H1 (cell line): ENCODE measurements at places on chromosomes 16 and 17.

GRCh38 chr16:49574826-49575225 lies 201.2 kb downstream of the C16orf78 start:
- DNase-seq, result no peak

- no peak for DNase-seq
These were observed 49.6 kb downstream of the RTN4RL1 start for GRCh38 chr17:1975573-1975972.

DNA sequence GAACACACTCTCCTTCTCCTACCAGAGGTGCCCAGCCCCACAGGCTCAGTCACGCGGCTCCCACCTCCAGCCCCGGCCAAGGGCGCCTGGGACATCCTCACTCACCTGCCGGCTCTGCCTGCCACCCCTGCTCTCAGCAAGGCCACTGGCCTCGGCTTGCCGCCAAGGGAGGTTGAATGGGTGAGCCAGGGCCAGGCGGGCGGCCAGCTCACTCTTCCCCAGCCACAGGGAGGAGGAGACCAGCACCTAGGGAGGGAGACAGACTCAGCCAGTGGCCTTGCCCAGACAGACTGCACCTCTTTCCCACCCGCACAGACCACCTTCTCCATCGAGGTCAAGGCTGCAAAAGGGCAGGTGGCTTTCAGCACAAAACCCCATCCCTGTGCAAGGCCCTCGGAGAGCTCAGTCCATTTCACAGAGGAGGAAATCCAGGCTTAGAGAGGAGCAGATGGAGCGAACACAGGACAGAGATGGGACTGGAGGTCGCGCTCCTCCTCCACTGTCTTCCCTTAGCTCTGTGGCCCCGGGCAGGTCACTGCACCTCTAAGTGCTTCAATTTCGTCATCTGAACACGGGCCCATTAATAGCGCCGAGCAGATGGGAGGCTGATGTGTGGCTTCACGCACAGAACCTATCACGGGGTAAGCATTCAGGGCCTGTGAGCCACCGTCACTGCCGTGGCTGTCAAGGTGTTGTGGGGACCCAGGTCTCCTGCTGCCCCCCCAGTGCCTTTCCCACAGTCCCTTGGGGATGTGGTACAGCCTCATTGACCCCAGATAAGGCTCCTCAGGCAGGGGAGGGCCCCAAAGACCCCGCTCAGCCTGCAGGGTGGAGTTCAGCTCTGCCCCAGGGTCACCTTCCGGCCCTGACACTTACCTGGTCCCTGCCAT lies 56.1 kb downstream of the RMI2 start:
- DNase-seq, result no peak

DNA sequence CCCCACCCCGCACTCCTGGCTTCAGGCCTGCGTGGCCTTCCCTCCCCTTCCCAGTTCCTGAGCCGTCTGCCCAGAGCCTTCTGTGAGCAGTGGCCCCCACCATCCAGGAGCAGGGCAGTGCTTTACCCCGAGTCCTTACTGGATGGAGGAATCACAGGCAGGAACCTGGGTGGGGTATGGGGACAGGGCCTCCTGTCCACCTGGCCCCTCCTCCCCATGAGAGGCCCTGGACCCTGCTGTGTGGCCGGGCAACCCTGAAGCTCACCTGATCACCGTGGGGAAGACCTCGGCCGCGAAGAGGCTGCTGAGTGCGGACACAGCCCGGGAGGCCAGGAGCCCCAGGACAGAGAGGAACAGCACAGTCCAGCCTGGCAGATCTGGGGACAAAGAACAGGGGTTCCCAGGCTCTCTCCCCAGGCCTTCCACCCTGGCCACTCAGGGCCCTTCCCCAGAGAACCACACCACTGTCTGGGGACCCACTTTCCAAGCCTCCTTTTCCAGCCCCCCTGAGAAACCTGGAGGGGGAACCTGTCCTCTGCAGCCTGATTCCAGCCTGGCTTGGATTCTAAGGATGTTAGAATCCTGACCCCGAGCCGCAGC lies 3.2 kb downstream of the SLC22A31 start:
- no peak for DNase-seq

GRCh38 chr17:78322858-78323455 lies 36.9 kb downstream of the SOCS3 start:
- DNase-seq, result no peak

- no peak for DNase-seq
These were observed 5.8 kb upstream of the ZNF23 start for GRCh38 chr16:71467810-71468209.

DNA sequence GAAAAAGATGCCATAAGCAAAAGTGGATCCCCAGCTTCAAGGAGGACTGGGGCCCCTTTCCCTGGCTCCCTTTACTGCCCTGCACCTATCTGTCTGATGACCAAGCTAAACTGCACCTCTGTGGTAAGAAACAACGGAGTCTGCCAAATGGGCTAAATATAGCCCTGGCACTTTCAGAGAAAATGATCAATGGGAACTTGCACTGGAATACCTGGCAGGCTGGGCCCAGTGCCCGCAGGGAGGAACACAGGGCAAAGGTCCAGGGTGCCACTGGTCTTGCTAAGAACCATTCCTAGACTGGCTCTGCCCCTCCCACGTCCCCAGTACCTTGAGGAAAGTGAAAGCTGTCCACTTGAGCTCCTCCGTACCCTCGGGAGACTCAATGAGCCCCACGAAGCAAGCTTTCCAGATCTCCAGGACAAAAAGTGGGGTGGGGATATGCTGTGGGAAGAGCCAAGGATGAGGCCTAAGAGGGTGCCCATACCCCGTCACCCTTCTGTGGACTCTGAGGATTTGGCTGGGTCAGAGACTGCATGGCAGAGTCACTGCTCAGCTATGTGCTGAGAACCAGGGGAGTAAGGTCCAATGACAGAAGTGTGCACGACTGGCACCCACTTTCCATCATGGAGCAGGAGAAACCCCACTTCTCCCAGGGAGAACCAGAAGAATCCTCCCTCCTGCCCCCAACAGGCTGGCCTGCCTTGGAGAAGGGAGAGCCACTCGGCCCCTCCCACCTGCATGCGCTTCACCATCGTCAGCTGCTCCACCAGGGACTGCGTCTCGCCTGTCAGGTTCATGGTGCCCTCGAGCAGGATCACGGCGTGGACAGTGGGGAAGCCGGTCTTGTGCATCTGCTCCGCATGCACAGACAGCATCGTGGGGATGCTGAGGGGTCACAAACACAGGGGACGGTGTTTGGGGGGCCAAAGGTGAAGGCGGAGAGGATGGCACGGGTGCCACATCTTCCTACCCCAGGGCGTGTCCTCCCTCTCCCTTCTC lies 17.4 kb downstream of the CSF3 start:
- DNase-seq, result no peak

DNA sequence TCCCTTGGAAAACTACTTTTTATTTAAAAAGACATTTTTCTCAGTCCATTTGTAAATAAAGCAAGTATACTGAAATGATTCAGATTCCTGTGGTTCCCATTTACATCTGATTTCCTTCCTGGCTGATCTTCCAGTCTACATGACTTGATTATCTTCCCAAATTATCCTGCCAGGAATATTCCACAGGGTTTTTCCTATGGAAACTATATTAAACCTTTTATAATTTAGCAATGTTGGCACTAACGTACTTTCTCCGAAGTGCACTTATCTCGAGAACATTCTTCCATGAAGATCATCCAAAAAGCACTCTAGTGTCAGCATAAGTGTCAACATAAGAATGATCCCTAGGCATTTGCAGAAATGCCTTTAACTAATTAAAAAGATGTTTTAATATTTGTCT lies 347.7 kb upstream of the KIF2B start:
- no peak for DNase-seq

GRCh38 chr17:81241648-81242420 lies 2.7 kb downstream of the NDUFAF8 start:
- peak; percentile 50 for DNase-seq

DNA sequence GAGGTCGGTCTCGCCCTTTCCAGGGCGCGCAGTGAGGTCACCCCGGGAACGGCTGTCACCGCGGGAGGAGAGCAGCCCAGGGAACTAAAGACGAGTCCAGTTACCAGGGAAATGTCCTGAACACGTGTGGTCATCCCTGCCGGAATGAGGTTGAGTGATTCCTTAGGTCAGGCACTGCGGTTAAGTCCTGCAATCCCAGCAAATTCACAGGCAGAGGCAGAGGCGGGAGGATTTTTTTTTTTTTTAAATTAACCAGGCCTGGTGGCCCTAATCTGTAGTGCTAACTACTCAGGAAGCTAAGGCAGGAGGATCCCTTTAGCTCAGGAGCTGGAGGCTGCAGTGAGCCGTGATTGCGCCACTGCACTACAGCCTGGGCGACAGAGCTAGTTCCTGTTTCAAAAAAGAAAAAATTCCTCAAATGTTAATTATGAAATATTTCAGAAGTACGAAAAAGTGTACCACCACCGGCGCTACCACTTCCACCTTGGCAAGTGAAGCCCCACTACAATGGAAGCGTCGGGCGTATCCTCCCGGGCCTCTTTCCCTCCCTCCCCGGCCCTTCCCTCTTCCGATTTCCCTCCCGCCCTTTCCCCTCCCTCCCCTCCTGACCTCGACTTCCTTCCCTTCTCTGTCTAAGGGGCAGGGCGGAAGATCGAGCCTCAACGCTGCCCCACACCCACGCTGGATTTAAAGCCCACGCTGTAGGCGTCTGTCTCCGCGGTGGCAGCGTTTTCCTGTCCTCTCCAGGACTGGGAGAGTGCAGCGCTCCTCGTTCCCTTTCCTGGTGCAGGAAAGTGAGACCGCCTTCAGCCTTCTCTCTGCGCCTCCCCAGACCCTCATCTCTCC lies 27.3 kb downstream of the SLFN11 start:
- peak; percentile 64 for DNase-seq

DNA sequence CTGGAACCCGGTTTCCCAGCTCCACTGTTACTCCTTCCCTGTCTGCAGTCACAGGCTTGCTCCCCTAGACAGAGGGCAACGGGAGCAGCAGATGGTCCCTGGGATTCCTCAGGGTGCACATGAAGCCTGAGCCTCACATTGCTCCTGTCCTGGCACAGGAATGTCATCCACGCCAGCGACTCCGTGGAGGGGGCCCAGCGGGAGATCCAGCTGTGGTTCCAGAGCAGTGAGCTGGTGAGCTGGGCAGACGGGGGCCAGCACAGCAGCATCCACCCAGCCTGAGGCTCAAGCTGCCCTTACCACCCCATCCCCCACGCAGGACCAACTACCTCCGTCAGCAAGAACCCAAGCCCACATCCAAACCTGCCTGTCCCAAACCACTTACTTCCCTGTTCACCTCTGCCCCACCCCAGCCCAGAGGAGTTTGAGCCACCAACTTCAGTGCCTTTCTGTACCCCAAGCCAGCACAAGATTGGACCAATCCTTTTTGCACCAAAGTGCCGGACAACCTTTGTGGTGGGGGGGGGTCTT lies 1.6 kb upstream of the DECR2 start:
- no peak for DNase-seq
